ENCODE measurements at places on chromosomes 1 and 21.

DNA sequence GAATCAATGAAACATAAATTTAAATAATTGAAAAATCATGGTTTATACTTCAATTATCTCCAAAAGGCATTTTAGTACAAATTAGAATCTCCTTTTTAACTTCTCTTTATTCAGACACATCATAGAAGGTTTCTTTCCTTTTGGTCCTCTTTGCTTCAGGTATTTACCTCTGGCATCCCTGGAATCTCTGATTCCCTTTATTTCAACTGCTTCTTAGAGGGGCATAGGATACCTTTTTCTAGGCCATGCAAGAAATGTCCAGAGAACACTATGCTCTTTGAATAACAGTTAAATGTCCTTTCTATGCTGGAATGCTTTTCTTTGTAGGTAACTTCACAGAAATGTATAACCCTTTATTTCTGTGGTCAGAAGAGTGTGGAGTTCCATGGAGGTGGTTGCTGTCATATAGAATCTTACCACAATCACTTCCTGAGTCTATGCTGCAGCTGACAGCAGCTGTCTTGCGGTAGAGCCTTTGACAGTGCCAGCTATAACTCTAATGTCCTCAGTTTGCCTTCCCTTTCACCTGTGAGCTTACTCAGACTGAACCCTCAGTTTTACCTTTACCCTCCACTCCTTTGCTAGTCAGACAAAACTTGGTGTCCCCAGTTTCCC, 8.6 kb downstream of the LAMC2 start:
- H3K4me3 ChIP-seq: no peak overlapping the region
- DNase-seq: no peak
- peaks cover 2% of the 10 kb centered on the region for H3K27me3 ChIP-seq
- no peaks in the 10 kb centered on the region for H3K36me3 ChIP-seq
- no peak overlapping the region for H3K27ac ChIP-seq
- H3K4me1 ChIP-seq: peaks cover 3% of the 10 kb centered on the region

DNA sequence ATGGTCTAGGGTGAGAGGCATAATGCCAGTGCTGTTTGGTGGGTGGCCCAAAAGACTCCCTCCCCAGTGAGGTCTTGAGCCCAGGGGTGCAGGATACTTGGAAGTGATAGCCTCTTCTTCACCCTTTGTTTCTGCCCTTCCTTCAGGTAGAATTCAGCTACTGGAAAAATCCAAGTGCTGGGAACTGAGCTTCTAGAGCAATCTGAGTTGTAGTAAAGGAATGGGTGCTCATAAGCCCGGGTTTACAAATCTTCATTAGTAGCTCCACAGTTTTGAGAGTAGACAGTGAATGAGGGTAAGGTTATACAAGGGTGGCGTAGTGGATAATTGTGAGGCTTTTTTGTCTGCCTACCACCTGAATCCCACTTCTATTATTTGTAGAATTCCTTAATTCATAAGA, 29.2 kb upstream of the CD84 start:
- H3K27ac ChIP-seq: no peak overlapping the region
- H3K4me1 ChIP-seq: no peaks in the 10 kb centered on the region
- no peak overlapping the region for H3K4me3 ChIP-seq
- peaks cover 11% of the 10 kb centered on the region for H3K36me3 ChIP-seq
- H3K27me3 ChIP-seq: no peaks in the 10 kb centered on the region

DNA sequence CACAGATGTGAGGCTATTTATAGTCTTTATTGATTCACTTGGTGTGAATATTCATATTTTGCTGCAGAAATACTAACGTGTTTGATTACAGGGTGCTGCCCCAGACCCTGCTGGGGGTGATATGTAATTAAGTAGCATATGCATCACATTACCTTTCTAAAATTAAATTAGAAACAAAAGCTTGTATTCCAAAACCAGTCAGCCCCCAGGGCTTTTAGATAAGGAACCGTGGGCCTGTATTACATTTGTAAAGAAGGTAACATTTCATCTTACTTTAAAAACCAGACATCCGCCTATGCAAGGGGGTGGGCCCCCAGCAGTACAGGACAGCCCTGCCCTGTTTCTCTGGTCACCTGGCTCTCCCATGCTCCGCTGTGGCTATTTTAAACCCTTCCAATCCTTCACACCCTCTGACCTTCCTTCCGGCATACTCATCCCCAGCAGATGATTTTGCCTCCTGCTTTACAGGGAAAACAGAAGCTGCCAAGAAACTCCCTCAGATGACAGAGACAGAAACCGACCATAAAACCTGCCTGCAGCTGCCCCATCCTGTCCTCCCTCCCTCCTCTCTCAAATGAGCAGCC, 22.0 kb upstream of the KCNC4 start:
- H3K36me3 ChIP-seq: no peaks in the 10 kb centered on the region
- H3K4me1 ChIP-seq: peaks cover 40% of the 10 kb centered on the region
- H3K4me3 ChIP-seq: peak overlapping the region; percentile 67
- H3K27ac ChIP-seq: peak overlapping the region; percentile 65

- no peak overlapping the region for H3K27ac ChIP-seq
- peaks cover 39% of the 10 kb centered on the region for H3K4me1 ChIP-seq
- no peak for DNase-seq
- H3K36me3 ChIP-seq: peaks cover 4% of the 10 kb centered on the region
- peaks cover 7% of the 10 kb centered on the region for H3K27me3 ChIP-seq
- peak overlapping the region; percentile 55 for H3K4me3 ChIP-seq
These were observed 14.4 kb downstream of the ABCG1 start for GRCh38 chr21:42233067-42233961.

DNA sequence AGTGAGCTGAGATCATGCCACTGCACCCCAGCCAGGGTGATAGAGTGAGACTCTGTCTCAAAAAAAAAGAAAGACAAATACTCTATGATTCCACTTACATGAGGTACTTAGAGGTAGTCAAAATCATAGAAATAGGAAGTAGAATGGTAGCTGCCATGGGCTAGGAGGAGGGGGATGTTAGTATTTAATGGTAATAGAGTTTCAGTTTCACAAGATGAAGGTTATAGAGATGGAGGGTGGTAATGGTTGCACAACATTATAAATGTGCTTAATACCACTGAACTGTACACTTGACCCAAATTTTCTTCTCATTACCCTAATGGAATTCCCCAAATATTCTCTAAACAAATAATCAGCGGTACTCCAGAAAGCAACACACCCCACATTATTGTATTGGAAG, 12.8 kb downstream of the EIF2B3 start:
- H3K36me3 ChIP-seq: peaks cover 18% of the 10 kb centered on the region
- H3K4me1 ChIP-seq: no peaks in the 10 kb centered on the region
- DNase-seq: no peak
- H3K27me3 ChIP-seq: no peaks in the 10 kb centered on the region

DNA sequence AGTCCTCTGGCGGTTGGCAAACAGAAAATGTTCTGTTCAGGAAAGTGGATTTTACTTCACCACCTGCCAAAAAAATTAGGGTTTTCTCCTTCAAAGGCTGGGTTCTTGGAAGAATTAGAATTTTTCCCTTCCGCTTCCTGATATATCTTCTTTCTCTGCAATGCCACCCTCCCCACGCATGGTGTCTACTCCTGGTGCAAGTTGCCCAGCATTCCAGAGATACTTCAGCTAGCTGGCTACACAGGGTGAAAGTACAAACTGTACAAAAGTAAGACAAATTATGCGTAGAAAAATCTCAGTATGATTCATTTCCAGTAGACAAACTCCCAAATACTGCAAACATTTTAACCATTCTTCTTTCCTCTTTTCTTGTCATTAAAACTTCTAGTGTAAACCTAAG, 430.1 kb upstream of the ESRRG start:
- H3K27me3 ChIP-seq: no peaks in the 10 kb centered on the region
- H3K4me3 ChIP-seq: no peak overlapping the region
- DNase-seq: no peak
- peaks cover 4% of the 10 kb centered on the region for H3K36me3 ChIP-seq
- no peaks in the 10 kb centered on the region for H3K4me1 ChIP-seq

- peak; percentile 22 for DNase-seq
- peaks cover 24% of the 10 kb centered on the region for H3K4me1 ChIP-seq
- H3K27me3 ChIP-seq: peaks cover 1% of the 10 kb centered on the region
- peak overlapping the region; percentile 91 for H3K27ac ChIP-seq
- no peak overlapping the region for H3K4me3 ChIP-seq
These were observed 1788.1 kb downstream of the BRINP3 start for GRCh38 chr1:188689542-188689941.

GRCh38 chr1:8113262-8114220, 87.4 kb upstream of the ERRFI1 start:
- H3K4me1 ChIP-seq: peaks cover 36% of the 10 kb centered on the region
- peak; percentile 71 for DNase-seq
- peak overlapping the region; percentile 74 for H3K4me3 ChIP-seq
- peaks cover 4% of the 10 kb centered on the region for H3K36me3 ChIP-seq
- peaks cover 11% of the 10 kb centered on the region for H3K27me3 ChIP-seq

GRCh38 chr1:217431395-217431794, 199.5 kb downstream of the GPATCH2 start:
- H3K36me3 ChIP-seq: no peaks in the 10 kb centered on the region
- peaks cover 11% of the 10 kb centered on the region for H3K4me1 ChIP-seq
- no peak overlapping the region for H3K27ac ChIP-seq

DNA sequence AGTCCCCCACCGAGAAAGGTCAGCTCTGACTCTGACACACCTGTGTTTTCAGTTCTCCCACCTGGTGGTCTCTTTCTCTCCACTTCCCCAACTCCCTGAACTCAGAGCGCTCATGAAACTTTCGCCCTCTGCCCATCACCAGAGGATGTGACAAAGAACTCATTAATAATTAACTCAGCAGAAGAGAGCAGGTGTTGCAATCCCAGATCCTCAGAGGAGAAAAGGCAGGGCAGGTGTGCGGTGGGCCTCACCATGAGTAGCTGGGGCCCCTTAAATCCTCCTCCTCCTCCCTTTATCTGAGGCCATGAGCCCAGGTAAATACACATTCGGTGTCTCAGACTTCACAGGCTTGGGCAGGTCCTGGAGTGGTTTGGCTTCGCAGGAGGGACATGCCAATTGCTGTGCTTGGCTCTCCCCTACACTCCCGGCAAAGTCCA, 1.7 kb upstream of the LAMB3 start:
- no peaks in the 10 kb centered on the region for H3K36me3 ChIP-seq
- no peak overlapping the region for H3K4me3 ChIP-seq
- no peak for DNase-seq
- H3K27me3 ChIP-seq: peaks cover 6% of the 10 kb centered on the region

DNA sequence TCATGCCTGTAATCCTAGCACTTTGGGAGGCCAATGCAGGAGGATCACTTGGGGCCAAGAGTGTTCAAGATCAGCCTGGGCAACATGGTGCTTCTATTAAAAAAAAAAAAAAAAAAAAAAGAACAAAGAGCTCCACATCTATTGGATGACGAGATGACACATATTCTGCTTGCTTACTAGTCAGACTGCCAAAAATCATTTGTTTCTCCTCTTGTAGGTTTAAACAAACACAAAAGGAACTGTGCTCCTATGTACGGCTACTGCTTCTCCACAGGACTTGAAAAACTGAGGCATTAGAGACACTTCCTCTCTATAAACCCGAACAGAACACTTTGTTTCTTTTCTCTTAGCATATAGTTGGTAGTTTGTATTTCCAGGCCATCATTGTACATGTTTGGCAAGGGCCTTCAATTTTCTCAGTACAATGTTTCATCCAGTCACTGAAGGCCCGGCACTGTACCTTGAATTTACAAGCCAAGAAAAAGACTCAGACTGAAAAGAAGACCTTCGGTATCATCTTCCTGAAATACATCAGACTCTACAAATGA, 6.0 kb downstream of the TRIT1 start:
- no peak overlapping the region for H3K27ac ChIP-seq
- H3K27me3 ChIP-seq: peaks cover 2% of the 10 kb centered on the region
- H3K36me3 ChIP-seq: no peaks in the 10 kb centered on the region
- peaks cover 21% of the 10 kb centered on the region for H3K4me1 ChIP-seq
- H3K4me3 ChIP-seq: no peak overlapping the region

DNA sequence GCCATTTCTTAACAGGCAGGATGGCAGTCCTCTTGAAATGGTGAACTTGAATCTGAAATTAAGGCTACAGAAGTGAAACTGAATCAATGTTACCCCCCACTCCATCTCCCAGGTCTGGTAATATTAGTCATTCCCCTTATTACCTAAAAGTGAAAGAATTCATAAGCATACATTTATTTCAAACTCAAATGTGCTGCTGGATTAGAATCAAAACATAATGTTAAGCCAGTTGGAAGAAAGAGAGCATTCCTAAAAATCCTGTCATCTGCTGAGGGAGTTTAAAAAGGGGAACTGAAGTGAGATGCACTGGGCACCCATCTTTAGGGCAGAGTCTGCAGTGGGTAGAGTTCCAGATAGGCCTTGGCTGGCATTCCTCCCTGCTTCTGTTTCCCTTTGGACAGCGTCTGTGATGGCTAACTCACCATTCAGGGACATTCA, 17.4 kb downstream of the KIAA0319L start:
- H3K4me3 ChIP-seq: peak overlapping the region; percentile 16
- no peak for DNase-seq
- no peaks in the 10 kb centered on the region for H3K36me3 ChIP-seq
- H3K27me3 ChIP-seq: peaks cover 6% of the 10 kb centered on the region

DNA sequence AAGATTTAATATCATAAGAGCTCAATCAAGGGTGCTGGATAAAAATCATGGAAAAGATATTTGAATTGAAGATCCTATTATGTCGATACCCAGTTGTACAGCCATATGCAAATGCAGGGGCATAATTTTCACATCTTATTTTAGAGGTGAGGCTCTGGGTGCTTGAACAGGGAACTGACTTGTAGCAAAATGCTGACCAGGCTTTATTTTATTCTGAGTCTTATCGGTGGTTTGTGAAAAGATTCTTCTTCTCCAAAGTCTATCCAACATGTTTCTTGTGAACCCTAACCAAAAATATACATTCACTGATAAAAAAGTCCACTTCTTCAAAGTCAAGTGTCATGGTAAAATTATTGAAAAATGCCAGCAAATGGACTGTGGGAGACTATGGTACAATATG, 475.5 kb upstream of the NEGR1 start:
- no peak overlapping the region for H3K27ac ChIP-seq
- H3K4me3 ChIP-seq: no peak overlapping the region
- no peaks in the 10 kb centered on the region for H3K4me1 ChIP-seq
- H3K36me3 ChIP-seq: no peaks in the 10 kb centered on the region
- no peak for DNase-seq
- H3K27me3 ChIP-seq: no peaks in the 10 kb centered on the region

- no peak overlapping the region for H3K4me3 ChIP-seq
- no peak overlapping the region for H3K27ac ChIP-seq
These were observed 44.0 kb upstream of the TARDBP start for GRCh38 chr1:10968411-10968826.

DNA sequence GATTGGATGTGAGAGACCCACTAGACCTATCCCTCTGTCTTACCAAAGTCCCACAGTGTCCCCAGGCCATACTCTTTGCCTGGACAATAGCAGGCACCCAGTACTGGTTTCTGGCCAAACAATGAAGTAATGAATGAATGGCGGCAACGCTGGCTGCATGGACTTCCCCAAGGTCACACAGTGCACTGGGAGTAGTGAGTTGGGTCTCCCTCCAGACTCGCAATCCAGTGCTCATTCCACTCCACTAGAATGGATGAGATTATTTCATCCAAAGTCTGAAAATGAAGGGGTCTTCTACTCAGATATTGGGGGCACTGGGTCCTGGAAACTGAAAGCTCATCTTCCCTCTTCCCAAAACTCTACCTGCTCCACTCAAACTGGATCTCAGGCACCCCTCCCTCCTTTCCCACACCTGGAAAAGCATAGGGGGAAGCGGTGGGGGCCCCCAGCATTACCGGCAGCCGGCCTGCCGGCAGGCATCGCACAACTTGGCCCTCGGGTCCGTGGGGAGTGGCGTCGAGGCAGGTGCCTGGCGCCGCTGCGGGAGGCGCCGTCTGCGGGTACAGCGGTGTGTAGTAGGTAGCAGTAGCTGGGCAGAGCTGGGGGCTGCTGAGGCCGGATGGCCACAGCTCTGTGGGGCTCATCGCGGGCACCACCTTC, 816 bp downstream of the E2F2 start:
- H3K27ac ChIP-seq: no peak overlapping the region
- H3K36me3 ChIP-seq: no peaks in the 10 kb centered on the region
- no peak for DNase-seq
- peaks cover 17% of the 10 kb centered on the region for H3K4me1 ChIP-seq
- peaks cover 15% of the 10 kb centered on the region for H3K27me3 ChIP-seq
